ENCODE measurements at places on chromosomes 11 and 22.
A peak's percentile ranks its signal among the peaks of the same experiment; 100 is the strongest.

DNA sequence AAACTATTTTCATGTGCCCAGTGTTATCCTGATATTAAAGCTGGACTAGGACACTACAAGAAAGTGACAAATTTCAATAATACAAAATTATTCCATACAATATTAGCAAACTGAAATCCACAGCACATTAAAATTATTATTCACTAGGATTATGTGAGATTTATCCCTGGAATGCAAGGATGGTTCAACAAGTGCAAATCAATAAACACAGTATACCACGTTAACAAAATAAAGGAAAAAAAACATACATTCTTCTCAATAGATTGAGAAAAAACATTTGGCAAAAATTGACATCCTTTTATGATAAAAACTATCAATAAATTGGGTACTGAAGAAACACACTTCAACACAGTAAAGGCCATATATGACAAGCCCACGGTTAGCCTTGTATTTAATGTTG is 1758.2 kb upstream of the RAG2 start:
- no peak for DNase-seq

- DNase-seq: no peak
Observed at GRCh38 chr22:35489239-35489638, 51.4 kb upstream of the RASD2 start.

DNA sequence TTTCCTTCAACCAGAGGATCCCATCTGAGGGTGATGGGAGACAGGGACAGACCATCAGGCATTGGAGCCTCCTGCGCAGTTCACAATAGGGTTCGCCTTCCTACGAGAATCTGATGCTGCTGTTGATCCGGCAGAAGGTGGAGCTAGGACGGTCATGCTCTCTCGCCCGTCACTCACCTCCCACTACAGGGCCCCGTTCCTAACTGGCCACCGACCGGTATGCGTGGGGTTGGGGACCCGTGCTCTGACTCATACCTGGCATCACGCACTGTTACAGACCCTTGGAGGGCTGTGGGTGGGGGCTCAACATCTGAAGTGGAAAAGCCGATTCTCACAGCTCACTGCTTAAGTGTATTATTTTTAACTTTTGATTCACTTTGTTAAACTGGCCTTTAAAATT is 402.3 kb downstream of the BRD1 start:
- DNase-seq: no peak

GRCh38 chr11:75142714-75143419 is 8.0 kb upstream of the SLCO2B1 start:
- peak; percentile 52 for DNase-seq

DNA sequence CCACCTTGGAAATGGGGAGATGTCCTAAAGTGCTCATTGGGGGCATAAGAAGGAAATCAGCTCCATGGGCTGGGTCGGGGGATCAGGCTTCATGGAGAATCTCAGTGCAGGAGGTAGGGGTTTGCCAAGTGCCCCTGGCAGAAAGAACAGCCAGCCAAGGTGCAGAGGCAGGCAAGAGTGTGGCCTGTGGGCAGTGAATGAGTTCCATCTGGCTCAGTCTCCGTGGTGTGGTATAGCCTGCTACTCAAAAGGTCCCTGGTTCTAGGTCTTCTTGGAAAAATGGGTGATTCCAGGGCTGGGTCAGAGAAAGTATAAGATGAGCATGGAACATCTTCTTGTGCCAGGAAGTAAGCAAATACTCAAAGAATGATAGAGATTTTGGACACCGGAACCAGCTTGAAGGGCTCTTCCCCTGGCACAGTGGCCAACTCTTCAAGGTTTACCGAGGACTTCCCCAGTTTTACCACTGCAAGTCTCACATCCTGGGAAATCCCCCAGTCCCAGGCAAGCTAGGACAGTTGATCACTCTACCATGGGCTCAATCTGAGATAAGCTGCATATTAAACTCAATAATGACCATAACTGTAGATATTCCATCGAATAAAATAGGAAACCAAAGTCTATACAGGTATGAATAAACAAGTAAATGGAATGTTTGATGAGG is 10.6 kb upstream of the ARAP1 start:
- no peak for DNase-seq

DNA sequence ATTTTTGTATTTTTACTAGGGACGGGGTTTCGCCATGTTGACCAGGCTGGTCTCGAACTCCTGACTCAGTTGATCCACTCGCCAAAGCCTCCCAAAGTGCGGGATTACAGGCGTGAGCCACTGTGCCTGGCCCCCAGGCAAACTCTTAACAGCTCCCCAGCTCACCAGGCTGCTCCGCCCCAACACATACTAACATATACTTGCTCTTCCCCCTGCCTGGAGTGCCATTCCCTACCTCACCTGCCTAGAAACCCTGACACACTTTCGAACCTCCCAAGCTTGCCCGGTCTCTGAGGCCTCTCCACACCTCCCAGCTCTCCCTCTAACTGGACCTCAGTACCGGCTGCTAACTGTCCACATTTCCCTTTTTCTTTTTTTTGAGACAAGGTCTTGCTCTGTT is 8.5 kb downstream of the MAP4K2 start:
- no peak for DNase-seq

- no peak for DNase-seq
Observed at GRCh38 chr11:28400331-28401100, 292.3 kb downstream of the METTL15 start.

DNA sequence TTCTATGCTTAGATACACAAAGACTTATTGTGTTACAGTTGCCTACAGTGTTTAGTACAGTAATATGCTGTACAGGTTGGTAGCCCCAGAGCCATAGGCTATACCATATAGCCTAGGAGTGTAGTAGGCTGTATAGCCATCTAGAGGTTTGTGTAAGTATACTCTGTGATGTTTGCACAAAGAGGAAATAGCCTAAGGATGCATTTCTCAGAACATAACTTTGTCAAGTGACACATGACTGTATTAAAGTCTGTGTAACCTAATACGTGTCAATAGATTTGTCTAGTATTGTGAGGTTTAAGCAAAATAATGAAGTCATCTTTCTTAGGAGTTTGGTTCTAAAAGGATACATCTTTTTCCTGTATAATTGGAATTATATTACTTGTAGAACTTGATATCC is 5.5 kb downstream of the ZC3H12C start:
- no peak for DNase-seq

DNA sequence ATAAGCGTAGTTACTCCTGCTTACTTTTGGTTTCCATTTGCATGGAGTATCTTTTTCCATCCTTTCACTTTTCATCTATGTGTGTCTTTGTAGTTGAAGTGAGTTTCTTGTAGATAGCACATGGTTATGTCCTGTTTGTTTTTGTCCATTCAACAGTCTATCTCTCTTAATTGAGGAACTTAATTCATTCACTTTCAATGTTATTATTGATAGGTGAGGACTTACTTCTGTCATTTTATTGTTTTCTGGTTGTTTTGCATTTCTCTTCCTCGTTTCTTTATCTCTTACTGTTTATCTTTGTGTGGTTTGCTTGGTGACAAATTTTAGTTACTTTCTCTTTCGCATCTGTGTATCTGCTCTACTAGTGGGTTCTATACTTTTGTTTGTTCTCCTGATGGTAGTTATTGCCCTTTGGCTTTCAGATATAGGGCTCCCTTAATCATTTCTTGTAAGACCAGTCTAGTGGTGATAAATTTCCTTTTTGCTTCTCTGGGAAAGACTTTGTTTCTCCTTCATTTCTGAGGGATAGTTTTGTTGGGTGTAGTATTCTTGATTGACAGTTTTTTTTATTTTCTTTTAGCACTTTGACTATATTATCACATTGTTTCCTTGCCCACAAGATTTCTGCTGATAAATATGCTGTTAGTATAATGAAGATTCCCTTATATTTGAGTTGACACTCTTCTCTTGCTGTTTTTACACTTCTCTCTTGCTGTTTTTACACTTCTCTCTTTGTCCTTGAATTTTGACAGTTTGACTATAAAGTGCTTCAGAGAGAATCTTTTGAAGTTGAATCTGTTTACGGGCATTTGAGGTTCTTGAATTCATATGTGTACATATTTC is 9.0 kb upstream of the RAG1 start:
- DNase-seq: no peak

All from stimulated activated CD4-positive, alpha-beta T cell treated with anti-CD3 and anti-CD28 coated beads, TNF-alpha, amount 100 ng/mL, for 24 hours (primary cell).